Activated CD4-positive, alpha-beta T cell treated with anti-CD3 and anti-CD28 coated beads, Interleukin-2, amount 50 U/mL, for 4 hours (primary cell): ENCODE measurements at places on chromosomes 16 and 17.

- DNase-seq = no peak
These were observed 47.6 kb downstream of the AKAP1 start for GRCh38 chr17:57132663-57133062.

DNA sequence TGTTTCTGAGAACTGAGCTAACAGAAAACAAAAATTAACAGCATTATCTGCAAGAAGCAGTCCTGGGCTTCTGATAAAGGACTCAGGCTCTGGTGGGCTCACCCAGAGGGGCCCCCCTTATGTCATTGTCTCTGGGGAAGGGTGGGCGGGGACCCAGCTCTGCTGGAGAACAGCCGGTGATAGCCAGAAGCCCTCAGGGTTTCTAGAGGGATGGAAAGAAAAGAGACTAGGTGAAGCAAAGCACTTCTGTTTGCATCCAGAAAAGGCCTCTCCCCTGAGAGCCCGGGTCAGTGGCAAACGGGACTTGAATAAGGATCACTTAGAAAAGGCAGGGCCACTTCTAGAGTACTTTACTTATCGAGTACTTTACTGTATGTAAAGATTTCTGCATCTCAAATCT, 7.0 kb upstream of the CDC42EP4 start:
- no peak for DNase-seq

GRCh38 chr17:75632863-75633485, at the start of gene SMIM5:
TSS of gene SMIM5 (plus strand) at chr17:75633434. CDS start at chr17:75640202, 6,768 bp downstream.
- peak; percentile 83 for DNase-seq

DNA sequence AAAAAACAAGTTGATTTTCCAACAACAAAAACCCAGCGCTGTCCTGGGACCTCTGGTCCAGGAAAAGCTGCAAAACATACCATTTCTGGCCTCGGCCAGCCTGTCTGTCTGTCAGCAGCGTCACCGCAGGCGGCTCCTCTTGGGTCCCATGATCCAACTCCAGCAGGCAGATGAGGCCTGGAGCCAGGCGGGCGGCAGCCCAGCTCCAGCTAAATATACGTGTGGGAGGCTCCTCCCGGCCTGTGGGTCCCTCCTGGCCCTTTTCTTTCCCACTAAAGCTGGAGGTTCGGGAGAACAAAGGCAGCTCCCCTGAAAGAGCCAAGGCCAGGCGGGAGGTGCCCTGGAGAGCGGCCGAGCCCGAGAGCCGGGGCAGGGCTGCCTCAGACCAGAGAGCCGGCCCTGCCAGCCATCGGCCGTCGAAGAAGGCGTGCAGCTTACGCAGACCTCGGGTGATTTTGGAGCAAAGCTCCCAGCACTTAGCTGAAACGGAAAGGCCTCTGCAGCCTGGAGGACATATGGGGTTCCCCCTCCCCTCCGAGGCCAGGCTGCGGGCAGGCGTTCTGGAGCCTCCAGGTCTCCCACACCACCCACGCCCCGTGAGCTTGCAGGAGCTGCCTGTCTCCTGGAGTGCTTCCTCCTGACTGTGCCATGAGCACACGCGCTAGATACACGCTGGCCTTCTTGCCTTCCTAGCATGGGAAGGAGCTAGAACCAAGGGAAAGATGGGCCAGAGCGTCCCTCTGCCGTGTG, 19.9 kb upstream of the JPH3 start:
- DNase-seq = no peak

- no peak for DNase-seq
These were observed 15.3 kb downstream of the CA7 start for GRCh38 chr16:66859397-66860068.

DNA sequence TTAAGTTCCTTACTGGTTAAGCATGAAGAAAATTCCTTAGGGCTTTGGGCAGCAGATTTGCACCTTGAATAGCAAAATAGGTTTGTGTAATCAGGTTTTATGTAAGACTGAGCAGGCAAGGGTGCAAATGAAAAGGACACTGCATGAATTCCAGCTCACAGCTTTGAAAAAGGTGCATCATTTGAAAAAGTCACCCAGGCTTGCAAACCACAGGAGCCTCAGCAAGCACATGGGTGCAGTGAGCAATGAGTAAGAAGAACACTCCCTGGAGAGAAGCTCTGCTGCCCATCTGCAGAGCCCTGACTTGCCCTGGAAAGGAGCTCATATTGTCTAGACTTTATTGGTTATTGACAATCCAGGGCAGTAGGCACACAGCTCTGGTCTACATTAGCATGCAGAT, 165.6 kb upstream of the KCNJ16 start:
- no peak for DNase-seq
